ENCODE measurements at places on chromosomes 3 and 15. TPM values are rescaled to one million over a fixed set of nuclear protein-coding genes. Genes with fewer than 3 reads are reported as not detected.

Gene CPNE9
- not detected for total RNA-seq

Gene CEP63
- 22.6 TPM for total RNA-seq

Gene NRG4
- total RNA-seq: 2.0 TPM

Gene SLC9A9
- total RNA-seq: 3.8 TPM

Gene EBLN2
- 0.95 TPM for total RNA-seq

Gene FEZF2
- not detected for total RNA-seq

Gene KCNMB2
- total RNA-seq: not detected

Gene SEMA6D
- total RNA-seq: 5.9 TPM

Gene CORO2B
- total RNA-seq: 1.6 TPM

Gene STT3B
- 62.4 TPM for total RNA-seq

Gene GOLGA6L10
- 0.41 TPM for total RNA-seq

Gene SPTBN5
- 0.04 TPM for total RNA-seq

Gene STRIT1
- total RNA-seq: 1,086 TPM

Gene IVD
- total RNA-seq: 27.4 TPM

Gene NECTIN3
- 7.2 TPM for total RNA-seq

Gene MTHFS
- 12.6 TPM for total RNA-seq

Gene GADL1
- 0.55 TPM for total RNA-seq

Gene MAP6D1
- 13.8 TPM for total RNA-seq

Gene IRAK2
- 28.6 TPM for total RNA-seq

Gene CLN6
- total RNA-seq: 17.1 TPM

Gene FOXL2
- total RNA-seq: not detected

Gene SLC15A2
- total RNA-seq: 0.56 TPM

Gene RHOV
- total RNA-seq: not detected

Gene ADAMTS17
- total RNA-seq: 12.8 TPM

Gene CSNK1G1
- total RNA-seq: 6.6 TPM

Gene CKMT1B
- not detected for total RNA-seq

Gene FXR1
- total RNA-seq: 578 TPM

Gene GCSAM
- total RNA-seq: not detected

Gene IMPG2
- total RNA-seq: 0.42 TPM

Gene IGF1R
- total RNA-seq: 14.2 TPM

Gene PLA2G4B
- not detected for total RNA-seq

Gene GRK7
- total RNA-seq: 0.16 TPM

Gene WNT7A
- not detected for total RNA-seq

Gene STOML1
- 17.0 TPM for total RNA-seq

Gene SCN11A
- total RNA-seq: not detected

Gene SLC24A5
- total RNA-seq: not detected

Gene CTXN2
- not detected for total RNA-seq

Gene NEK10
- 12.8 TPM for total RNA-seq

Gene WNT5A
- 1.6 TPM for total RNA-seq

Gene MRPL47
- 44.6 TPM for total RNA-seq

Gene GRAMD1C
- total RNA-seq: not detected
